ENCODE measurements at places on chromosomes 2 and 18.

DNA sequence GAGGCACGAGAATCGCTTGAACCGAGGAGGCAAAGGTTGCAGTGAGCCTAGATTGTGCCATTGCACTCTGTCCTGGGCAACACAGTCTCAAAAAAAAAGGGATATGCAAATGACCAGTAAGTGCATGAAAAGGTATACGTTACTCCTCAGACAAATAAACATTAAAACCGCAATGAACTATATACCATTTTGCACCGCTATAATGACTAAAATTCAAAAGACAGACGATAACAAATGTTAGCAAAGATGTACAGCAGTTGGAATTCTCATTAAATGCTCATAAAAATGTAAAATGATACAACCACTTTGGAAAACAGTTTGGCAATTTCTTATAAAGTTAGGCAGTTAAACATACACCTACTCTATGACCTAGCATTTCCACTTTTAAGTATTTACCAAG is 67.4 kb upstream of the MSH6 start:
- no peak for DNase-seq

- DNase-seq, result peak; percentile 11
Observed at GRCh38 chr2:148876595-148877402, 1.8 kb downstream of the KIF5C start.

GRCh38 chr2:129757915-129758783 is 221.3 kb upstream of the RAB6C start:
- peak; percentile 3 for DNase-seq

DNA sequence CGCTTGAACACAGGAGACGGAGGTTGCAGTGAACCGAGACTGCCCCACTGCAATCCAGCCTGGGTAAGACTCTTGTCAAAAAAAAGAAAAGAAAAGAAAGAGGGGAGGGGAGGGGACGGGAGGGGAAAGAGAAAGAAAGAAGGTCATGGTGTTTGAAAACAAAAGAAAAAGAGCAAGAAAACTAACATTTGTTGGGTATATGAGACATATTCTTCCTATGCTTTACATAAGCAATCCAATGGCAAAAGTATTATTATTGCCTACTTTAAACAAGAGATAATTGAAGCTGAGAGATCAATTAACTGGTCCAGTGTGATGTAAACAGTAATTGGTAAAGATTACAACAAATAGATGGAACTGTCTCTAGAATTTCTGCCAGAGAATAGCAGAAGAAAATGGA is 157.3 kb downstream of the ZRANB3 start:
- DNase-seq, result no peak

GRCh38 chr2:192139813-192140212 is 54.9 kb downstream of the TMEFF2 start:
- no peak for DNase-seq

- peak; percentile 7 for DNase-seq
Observed at GRCh38 chr2:25129901-25130520, 38.4 kb downstream of the POMC start.

- no peak for DNase-seq
Observed at GRCh38 chr2:40160751-40161218, 291.1 kb downstream of the SLC8A1 start.

DNA sequence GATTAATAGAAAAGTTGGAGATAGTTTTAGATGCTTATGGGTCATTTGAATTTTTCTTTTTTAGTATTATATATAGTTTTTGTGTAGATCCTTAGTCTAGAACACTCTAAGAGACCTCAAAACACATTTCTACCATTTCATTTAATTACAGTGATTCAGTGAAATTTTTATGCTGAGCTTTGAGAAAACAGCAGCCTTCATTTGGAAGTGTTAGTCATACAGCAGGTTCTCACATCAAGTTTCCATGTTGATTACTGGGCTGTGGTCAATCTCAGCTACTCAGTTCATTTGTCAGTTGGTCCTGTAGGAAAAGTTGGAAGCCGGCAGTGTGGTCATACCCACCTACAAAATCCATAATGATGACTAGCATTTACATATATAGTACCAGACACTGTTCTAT is 37.9 kb downstream of the MAP3K19 start:
- peak; percentile 6 for DNase-seq

GRCh38 chr2:239939736-239940483 is 85.2 kb downstream of the NDUFA10 start:
- DNase-seq, result no peak

- peak; percentile 94 for DNase-seq
Observed at GRCh38 chr2:10931710-10932255, 20.0 kb downstream of the KCNF1 start.

GRCh38 chr18:79866889-79867574 is 69.3 kb downstream of the KCNG2 start:
- peak; percentile 51 for DNase-seq

- DNase-seq, result no peak
Observed at GRCh38 chr2:233075966-233076339, 15.8 kb downstream of the INPP5D start.

GRCh38 chr2:204012072-204012653 is 75.6 kb downstream of the ICOS start:
- peak; percentile 15 for DNase-seq

DNA sequence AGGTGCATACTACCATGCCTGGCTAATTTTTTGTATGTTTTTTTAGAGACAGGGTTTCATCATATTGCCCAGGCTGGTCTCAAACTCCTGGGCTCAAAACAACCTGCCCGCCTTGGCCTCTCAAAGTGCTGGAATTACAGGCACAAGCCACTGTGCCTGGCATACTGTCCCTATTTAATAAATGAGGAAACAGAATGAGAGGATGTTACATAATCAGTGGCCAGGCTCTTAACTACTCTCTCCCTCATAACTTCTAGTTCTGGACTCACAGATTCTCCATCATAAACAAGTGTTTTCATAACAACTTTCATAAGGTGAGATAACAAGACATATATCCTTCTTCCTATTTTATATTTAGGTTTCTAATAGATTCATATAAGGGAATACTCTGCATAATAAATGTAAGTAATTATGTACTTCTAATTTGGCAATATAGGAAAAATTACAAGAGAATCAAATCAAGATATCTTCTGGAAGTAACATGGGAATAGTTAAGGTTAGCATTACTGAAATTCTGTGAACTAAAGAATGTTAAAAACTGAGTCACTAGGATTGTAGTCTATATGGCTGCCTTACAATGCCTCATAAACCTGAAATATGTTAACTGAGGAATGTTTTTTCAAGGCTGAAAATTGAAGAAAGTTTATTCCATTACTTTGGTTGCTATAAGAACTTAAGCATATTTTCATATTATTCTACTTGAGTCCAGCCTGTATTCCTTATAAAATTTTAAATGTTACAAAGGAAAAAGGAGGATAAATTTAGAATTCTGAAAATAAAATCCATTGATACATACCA is 71.3 kb downstream of the SLC25A12 start:
- no peak for DNase-seq

- DNase-seq, result no peak
Observed at GRCh38 chr18:31619291-31619690, 27.6 kb downstream of the TTR start.

DNA sequence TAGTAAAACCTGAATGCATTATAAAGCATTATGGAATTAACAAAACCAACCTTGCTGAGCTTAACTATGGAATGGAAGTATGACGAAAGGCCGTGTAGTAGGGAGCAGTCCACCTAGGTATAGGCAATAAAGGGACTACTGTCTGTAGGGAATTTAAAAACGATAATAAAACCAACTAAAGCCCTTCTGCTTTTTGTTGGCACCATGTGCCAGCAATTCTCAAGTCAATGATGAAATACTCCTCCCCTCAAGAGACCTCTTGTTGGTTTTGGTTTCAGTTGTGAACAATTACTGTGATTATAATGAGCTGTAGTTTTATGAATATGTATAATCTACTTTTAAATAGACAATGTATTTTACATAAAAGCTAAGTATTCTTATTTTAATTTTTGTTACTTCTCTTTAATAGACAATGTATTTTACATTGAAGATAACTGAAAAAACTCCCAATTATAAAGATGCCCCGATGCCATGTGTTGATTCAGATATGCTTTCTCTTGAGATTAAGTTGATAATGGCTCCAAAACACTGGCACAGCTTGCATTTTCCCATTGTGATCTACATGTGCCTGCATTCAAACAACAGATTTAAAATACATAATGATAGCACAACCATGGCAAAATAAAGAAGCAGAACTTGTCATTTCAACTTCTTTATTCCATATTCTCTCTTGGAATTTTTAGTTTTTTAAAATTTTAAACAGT is 55.5 kb upstream of the ZDBF2 start:
- DNase-seq, result peak; percentile 19

DNA sequence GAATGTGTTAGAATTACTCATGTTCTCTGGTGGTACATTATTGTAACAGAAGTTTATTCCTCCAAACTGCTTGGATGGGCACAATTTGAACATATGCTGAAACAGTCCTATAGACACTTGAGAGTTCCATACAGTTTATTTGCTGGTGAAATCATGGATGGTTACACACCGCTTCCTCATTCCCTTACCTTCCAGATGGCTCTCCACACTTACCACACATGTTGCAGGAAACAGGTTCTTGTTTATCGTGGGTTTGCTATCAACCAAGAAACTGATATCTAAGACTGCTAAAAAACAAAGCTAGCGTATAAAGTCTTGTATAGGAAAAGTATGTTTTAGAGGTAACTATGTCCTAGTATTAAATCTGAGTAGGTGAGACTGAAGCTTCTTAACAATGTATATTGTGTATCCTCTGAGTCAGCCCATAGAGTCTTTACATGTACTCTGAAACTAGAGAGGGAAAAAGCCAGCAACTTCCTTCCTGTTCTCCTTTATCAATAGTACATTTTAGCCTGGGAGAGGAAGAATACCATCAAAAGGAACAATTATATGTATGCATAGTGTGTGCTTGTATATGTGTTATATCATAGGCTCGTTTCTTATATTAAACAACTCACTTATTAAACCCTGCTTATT is 313.1 kb downstream of the PLCL1 start:
- DNase-seq, result no peak

GRCh38 chr2:23617167-23617810 is 232.3 kb downstream of the KLHL29 start:
- DNase-seq, result no peak

- DNase-seq, result no peak
Observed at GRCh38 chr18:12452784-12453183, 45.1 kb downstream of the PRELID3A start.

GRCh38 chr2:6523476-6523875 is 342.2 kb downstream of the CMPK2 start:
- DNase-seq, result no peak

Data from M059J (cell line).